Erythroblast (primary cell): ENCODE measurements at places on chromosomes 6 and 20.
A peak's percentile ranks its signal among the peaks of the same experiment; 100 is the strongest.

- no peak for DNase-seq
Measured at GRCh38 chr6:45787384-45787783, 228.3 kb downstream of the CLIC5 start.

DNA sequence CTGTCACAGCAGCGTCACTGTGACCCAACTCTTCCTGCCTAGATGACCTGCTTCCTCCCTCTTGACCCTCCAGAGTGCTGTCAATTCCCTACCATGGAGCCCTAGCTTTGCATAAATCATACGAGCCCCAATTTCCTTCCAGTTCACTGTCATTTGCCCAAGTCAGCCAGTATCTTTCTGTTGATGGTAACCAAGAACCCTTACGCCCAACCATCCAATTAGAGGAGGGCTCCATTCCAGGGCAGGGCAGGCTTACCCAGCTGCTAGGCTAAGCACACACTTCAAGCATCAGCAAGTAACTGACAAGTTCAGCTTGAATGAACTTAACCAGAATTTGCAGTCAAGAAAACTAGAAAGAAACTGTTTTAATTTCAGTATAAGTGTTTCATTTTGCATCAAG is 25.7 kb downstream of the WFDC3 start:
- DNase-seq: no peak

DNA sequence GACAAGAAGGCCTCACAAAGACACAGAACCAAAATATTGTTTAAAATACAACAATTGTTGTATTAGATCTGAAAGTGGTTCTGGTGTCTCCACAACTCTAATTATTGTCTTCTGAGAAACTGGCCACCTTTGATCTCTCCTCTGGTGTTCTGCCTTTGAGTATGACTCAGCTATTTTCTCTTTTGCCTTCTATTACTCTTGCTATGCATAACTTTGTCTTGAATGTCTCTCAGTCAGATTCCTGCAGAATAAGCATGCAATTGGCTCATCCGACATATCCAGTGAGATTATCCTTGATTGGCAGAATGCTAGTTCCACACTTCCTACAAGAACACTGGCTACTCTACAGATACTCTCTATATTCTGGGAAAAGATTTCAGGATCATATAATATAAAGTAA is 14.3 kb upstream of the EPM2A start:
- DNase-seq: peak; percentile 63

DNA sequence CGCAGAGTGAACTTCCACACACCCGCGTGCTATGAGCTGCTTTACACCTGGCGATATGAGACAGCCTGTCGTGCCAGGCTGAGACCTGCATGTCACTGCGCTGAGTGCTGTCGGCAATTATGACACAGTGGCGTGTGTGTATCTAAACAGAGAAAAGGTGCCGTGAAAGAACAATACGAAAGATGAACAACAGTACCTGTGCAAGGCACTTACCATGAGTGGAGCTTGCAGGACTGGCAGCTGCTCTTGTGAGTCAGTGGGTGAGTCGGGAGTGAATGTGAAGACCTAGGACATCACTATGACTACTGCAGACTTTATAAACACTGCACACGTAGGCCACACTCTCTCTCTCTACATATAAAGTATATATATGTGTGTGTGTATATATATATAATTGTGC is 68.5 kb upstream of the DUSP22 start:
- no peak for DNase-seq
